ENCODE measurements at places on chromosomes 4 and X.
A peak's percentile ranks its signal among the peaks of the same experiment; 100 is the strongest.

DNA sequence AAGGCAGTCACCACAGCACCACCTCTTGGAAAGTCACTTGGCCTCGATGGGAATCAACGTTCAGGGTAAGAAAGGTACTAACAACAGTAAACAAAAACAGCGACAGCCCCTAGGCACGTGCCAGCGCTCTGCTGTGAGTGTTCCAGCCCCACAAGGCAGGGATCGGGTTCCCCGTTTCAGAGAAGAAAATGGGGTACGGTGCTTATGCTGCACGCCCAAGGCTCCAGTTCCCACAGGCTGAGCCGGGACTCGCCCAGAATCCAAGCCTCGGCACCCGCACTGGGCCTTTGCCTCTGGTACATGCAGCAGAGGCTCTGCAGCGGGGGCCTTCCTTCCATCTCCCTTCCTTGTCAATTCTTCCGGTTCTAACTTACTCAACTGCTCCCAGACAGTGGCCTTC is 37.3 kb downstream of the WDR1 start:
- no peak for DNase-seq

GRCh38 chr4:127469959-127470809 is 162.6 kb upstream of the INTU start:
- no peak for DNase-seq

GRCh38 chr4:166039822-166040221 is 166.8 kb downstream of the TLL1 start:
- DNase-seq: no peak

GRCh38 chrX:46029777-46030176 is 515.4 kb downstream of the ZNF674 start:
- no peak for DNase-seq

- no peak for DNase-seq
These were observed 23.9 kb upstream of the APLN start for GRCh38 chrX:129678614-129679195.

GRCh38 chr4:181646864-181647263 is 596.3 kb upstream of the TENM3 start:
- no peak for DNase-seq

- DNase-seq: no peak
These were observed 249.2 kb upstream of the RPS6KA3 start for GRCh38 chrX:20515841-20516461.

DNA sequence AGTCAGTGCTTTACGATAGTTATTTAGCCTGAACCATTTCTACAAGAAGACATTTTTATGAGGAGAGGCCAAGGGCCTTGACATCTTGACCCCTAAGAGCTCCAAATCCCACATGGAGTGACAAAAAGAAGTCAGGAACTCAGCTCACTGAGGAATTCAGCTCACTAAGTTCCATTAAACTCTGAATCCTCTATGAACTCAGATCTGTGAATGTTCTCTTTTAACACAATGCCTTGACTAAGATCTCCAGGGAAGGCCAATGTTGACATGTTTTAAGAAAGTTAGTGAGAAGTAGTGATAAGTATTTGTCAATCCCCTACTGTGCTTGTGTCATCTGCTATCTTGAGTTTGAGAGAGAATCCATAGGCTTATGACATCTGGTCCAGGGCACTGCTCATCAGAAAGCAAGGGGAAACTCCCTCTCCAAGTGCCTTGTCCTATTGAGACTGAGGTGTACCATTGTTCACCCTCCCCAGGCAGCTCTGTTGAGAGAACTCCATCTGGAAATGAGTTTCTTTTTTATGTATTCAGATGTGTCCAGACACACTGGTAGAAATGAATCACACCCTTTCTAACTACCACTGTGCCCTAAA is 68.7 kb upstream of the PCDH19 start:
- DNase-seq: no peak

GRCh38 chrX:30183554-30183953 is 31.8 kb upstream of the MAGEB2 start:
- no peak for DNase-seq

DNA sequence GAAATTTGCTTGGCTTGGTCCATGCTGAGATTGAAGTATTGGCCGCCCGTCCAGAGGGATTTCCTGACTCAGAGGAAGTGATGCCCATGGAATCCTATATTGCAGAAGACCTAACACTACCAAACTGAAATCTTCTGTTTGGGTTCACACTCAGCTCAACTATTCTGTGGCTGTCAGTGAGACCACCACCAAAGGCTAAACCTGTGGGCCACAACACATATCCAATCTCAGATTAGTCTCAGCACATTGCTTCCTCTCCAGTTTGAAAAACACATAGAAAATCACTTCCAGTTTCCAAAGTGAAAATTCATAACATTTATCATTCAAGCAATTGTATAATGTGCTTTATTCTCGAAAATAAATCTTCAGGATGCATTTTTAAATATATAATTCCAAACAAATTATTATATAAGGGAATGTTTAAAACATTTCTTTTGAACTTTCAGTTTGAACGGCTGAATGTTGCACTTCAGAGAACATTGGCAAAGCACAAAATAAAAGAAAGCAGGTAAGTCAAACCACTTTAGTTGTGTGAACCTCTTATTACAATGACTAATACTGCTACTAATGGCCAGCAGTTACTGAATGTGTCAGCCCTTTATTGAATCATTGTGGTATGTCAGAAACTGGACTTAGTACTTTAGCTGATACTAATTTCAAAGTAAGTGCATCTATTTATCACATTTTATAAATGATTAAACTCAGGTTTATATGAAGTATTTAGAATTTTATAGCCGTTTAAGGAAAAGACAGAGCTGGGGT is 37.0 kb downstream of the GUCY1A1 start:
- no peak for DNase-seq

DNA sequence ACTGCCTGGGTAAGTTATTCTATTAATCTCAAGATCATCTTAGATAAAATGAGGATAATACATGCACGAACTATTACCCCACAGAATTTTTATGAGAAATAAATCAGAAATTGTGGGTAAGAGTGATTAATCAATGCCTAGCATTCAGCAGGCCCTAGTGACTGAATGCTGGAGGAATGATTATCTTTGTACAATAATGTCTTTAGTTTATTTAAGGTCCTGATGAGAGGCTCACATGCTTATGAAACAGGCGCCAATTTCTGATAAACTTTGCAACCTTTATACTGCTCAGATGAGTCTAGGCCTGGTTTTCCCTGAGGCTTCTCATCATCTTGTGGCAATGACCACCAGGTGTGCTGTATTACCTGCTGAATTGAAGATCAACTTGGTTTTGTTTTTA is 27.8 kb upstream of the BMP2K start:
- DNase-seq: no peak

DNA sequence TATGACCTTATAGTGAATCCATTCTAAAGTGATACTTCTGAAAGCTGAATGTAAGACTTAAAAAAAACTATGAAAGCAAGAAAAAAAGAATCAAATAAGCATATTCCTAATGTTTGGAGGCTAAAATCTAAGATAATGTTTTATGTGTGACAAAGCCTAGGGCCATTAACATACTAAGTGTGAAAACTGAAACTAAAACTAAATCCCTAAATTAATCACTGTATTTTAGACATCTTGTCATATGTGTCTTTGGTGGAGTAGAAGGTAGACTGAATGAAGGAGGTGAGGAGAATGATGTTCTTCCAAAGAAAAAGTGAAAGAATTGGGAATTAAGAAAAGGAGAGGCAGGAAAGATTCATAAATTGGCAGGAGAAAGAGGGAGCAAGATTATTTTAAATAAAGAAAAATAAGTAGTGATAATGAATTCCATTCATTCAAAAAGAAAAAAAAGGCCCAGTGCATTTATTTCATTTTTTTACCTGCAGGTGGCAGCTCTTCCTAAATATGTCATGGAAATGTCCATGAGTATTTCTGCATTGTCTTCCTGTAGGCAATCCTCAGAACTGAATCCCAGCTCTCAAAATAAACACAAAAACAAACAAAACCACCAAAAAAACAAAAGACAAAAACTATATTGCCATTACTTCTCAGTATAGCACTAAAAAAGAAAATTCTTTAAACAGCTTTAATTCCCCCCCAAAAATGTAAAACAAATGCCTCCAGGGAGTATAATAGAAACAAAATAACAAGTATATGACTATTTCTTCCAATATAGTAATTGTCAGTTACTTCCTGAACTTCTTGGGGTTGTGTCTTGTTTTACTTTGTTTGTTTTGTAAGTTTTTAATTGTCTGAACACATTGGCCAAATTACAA is 17.0 kb upstream of the AP1AR start:
- no peak for DNase-seq

- no peak for DNase-seq
These were observed 174.5 kb downstream of the SMIM20 start for GRCh38 chr4:26088433-26088928.

- DNase-seq: no peak
These were observed 481.0 kb downstream of the SPRY1 start for GRCh38 chr4:123877551-123877950.

DNA sequence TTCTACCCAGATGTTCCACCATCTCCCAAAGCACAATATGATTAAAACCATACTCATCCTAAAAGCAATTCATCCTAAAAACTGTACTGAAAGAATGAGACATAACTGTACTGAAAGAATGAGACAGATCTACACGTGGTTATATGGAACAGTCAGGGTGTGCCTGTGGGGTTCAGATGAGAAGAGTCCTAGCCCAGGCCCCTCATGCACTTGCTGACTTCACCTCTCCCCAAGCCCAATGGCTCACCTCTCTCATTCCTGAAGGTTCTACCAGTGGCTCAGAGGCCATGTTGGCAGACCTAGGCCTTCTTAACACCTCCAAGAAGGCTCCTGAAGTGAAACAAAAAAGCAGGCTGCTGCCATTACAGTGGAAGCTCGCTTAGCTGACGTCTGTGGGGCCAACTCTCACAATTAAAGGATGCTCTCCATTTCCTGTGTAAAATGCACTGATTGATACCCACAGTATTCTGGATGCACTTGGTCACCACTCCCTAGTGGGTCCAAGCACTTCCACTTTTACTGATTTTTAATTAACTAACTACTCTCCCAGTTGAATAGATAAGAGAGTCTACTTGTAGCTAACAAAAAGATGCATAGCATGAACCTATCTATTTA is 3.8 kb downstream of the PLAC1 start:
- no peak for DNase-seq

GRCh38 chr4:2364654-2365053 is 53.8 kb downstream of the ZFYVE28 start:
- peak; percentile 44 for DNase-seq

GRCh38 chr4:76188557-76188956 is 25.1 kb downstream of the SCARB2 start:
- no peak for DNase-seq

GRCh38 chr4:185513489-185514181 is 21.7 kb downstream of the PDLIM3 start:
- DNase-seq: no peak

GRCh38 chr4:38367642-38368174 is 296.3 kb upstream of the KLF3 start:
- DNase-seq: no peak

GRCh38 chr4:16072168-16072567 is 11.7 kb downstream of the PROM1 start:
- no peak for DNase-seq
